ENCODE measurements at places on chromosomes 5 and 9.
A peak's percentile ranks its signal among the peaks of the same experiment; 100 is the strongest.

DNA sequence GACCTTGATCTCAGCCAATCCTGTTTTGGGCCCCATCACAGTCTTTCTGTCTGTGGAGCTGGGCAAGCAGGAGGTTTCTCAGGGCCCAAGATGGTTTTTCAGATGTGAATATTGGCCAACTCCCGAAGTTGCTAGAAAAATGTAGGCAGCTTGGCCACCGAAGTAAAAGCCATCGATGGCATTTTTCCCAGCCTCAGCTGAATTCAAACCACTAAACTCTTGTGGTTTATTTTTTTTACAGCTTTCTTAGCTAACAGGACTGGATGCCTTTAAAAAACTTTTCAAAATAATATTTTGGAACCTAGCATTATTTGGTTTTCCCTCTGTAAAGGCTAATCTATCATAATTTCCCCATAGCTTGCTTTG is 102.5 kb upstream of the ERCC6L2 start:
- no peak for DNase-seq

DNA sequence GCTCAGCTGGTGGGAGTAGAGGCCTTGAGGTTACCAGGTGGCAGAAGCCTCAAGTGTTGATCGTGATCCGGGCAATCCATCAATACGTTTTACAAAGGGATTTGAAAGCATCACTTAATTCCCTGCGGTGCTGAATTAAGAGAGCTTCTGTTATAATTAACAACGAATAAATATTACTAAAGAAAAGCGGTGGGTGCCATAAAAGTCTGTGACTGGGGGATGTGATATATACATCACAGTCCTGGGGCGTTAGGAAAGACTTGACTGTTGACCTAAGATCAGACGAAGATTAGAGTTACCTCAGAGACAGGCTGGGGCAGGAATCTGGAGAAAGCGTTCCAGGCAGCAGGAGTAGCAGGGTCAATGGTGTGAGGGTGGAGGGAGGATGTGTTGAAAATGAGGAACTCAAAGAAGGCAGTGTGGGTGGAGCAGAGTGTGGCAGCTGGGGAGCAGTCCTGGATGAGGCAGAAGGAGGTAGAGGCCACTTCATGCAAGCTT is 6.7 kb upstream of the C5orf63 start:
- no peak for DNase-seq

- no peak for DNase-seq
Observed at GRCh38 chr5:148641735-148642134, 12.6 kb downstream of the HTR4 start.

GRCh38 chr5:125049721-125050702 is 303.6 kb upstream of the ZNF608 start:
- no peak for DNase-seq

DNA sequence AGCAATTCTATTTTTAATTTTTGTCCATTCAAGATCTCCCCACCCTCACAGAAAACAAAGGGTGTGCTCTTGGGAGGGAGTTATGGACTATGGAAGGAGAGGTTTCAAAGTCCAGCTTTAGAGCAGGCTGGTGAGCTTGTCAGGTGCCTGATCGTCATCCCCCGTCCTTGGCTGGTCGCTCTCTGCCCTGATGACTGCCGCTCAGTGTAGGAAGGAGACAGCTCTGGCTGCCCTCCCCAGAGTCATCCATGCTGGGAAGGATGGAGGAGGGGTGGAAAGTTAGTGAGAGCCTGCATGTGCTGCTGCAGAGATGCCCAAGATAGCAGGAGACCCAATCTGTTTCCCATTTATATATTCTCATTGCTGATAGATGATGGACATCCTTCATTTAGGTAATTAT is 96.6 kb downstream of the NLN start:
- no peak for DNase-seq

DNA sequence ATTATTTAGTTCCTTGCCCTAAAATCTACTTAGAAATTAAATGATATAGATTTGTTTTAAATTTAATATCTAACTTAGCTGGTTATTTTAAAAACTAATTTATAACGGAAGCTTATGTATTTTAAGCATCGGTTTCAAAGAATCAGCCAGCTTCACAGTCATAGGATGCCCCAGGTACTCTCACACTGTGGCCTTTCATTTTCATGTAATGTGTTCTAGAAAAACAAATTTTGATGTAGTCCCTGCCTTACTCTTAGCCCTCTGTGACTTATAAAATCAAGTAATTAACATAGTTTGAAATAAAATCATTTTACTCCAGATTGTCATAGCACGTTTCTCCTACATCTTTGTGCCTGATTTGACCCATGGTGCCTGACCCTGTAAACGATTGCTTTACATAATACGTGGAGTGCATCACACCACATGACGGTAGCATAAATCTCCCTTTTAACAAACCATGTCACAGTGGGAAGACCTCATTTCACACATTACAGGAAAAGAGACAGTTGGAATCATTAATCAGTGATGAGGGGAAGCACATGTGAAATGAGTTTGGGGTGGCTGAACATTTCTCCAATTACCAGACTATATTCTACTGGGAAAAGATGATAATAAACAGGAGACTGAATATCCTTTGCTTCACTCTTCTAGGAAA is 731.5 kb upstream of the CDH9 start:
- no peak for DNase-seq

DNA sequence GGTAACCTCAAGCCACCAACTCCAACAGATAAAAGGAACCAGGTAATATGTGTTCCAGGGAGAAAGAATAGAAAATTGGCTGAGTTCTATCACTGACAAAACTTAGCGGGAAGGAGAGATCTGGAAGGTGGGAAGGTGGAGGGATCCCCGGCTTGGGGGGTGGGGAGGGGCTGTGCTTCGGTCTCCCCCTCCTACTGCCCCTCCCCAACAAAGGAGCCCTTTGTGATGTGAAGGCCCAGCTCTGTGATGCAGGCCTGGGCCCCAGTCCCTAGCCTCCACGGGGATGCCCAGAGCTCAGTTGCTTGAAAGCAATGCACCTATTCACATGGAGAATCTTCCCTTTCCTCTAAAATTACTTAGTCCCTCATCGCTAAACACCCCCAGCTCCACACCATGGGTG is 4.4 kb upstream of the ZNF484 start:
- no peak for DNase-seq

GRCh38 chr5:125142458-125142857 is 396.0 kb upstream of the ZNF608 start:
- DNase-seq, result no peak

DNA sequence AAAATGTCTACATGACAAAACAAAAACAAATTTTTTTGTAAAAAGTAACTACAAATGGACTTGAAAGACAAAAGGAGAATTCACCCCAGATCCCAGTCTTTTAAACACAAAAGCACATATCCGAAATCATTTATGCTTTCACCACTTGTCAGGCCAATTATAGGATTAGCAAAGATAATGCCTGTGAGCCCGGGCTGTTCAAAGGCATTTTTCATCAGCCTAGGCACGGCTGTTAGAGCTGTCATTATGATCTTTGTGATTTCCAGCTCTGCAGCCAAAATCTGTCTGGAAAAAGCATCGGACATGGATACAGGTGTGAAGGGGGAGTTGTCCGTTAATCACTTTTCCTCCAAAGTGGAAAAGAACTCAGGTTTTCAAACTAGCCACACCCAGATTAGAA is 23.6 kb upstream of the RAB14 start:
- DNase-seq, result no peak

GRCh38 chr5:80654054-80654390 is 430 bp upstream of the MSH3 start:
- DNase-seq, result peak; percentile 57

DNA sequence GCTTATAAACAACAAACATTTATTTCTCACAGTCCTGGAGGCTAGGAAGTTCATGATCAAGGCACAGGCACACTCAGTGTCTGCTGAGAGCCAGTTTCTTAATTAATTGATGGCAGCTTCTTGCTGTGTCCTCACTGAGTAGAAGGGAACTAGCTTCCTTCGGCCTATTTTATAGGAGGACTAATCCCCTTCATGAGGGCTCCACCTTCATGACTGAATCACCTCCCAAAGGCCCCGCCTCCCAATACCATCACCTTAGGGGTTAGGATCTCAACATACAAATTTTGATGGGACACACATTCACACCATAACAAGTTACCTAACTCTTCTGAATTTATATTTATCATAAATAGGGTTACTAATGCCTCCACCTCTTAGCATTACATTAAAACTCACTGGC is 129.8 kb downstream of the GNAQ start:
- DNase-seq, result no peak

DNA sequence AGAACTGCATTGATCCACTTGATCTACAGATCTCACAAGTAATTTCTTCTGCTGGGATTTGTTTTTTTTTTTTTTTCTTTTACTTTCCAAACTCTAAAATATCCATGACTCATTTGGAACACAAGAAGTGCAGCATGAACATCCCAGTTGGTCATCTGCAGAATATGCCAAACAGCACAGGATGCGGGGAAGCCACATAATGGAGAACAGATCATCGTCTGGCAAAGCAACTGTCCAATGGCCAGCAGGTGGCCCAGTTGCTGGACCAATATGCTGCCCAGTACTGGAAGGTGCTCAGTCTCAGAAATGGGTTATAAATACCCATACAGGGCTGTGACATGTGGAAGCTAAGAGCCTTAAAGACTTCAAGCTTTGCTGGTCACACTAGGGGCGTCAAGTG is 221.3 kb upstream of the TAS2R1 start:
- no peak for DNase-seq

- DNase-seq, result no peak
Observed at GRCh38 chr5:53355931-53356330, 124.5 kb upstream of the FST start.

- DNase-seq, result no peak
Observed at GRCh38 chr5:33312571-33313549, 127.9 kb upstream of the TARS1 start.

GRCh38 chr9:81898851-81899250 is 29.4 kb upstream of the SPATA31D4 start:
- DNase-seq, result no peak

DNA sequence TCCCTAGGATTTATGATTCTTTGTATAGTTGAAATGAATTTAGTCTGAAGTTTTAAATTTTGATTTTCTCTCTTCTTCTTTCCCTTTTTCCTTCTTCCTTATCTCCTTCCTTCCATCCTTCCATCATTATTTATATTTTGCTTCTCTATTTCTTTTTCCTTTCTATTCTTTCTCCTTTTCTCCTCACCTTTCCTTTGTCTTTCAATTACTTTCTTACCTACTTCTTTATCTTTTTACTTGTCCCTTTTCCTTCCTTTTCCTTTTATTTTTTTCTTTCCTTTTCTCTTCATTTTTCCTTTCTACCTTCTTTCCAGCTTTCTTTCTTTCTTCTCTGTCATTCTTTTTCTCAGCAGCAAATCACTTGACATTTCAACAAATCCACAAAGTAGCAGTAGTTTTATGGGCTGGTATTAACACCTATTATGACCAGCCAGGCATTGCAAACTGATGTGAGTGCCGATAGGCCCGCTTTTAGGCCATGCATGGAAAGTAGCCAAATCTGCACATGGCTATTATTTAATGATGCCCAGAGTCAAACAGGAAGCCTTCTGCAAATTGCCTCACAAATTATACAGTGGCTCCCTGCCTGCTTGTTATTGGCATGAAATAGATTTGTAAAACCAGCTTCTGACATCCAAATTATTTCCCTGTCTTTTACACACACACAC is 37.1 kb upstream of the NR3C1 start:
- no peak for DNase-seq

- no peak for DNase-seq
Observed at GRCh38 chr5:154712518-154713437, 42.4 kb upstream of the LARP1 start.

GRCh38 chr5:142100307-142100706 is 8.3 kb upstream of the NDFIP1 start:
- no peak for DNase-seq

DNA sequence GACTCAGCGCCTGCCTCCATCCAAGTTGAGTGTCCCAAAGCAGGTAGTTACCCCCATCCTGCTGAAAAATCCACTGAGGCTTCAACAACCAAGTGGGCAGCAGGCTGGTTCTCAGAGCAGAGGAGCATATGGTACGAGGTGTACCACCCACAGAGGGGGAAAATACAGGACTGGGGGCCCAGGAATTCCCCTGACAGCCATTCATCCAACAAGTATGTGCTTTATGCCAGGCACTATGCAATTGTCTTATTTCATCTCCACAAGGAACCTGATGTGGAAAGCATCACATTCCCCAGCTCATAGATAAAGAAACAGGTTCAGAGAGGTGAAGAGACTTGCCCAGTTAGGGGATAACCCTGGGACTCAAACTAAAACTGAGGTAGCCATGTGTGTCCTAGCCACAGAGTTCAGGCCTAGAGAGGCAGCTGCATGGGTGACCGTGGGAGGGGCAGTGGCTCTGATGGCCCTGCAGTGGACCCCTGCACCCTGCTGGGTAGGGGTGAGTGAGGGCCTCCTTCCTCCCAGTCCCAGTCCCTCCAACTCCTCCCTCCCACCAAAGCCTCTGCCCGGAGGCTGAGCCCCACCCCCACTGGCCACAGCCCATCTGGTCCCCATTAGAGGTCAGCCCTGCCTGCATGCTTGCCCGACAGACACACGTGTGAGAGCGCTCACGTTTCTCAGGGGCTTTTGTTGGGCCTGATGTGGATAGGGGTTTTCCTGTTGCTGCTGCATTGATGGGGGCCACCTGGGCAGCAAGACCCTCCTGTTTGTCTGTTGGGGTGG is 11.5 kb downstream of the PDLIM4 start:
- DNase-seq, result no peak

- no peak for DNase-seq
Observed at GRCh38 chr5:157558041-157558595, 17.5 kb downstream of the ADAM19 start.

DNA sequence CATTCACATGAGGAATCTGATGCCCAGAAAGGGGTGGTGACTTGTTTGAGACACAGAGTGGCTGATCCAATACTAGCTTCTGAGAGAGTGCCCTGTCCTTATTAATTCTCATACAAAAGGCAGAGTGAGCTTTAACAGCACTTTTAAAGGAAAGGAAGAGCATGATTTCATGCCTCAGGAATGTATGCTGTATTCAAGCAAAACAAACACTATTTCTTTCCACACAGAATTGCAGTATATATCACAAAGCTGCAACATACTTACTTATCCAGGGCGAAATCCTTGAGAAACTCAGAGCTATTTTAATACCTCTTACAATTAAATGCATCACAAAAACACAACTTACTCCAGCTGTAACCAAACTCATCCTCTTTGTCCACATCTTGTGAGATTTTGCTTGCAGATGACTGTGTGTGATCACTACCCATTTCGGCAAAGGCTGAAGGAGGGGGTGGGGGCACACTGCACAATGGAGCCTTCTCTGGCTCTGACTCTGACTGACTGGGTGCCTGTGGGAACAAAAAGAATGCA is 139.8 kb downstream of the MPDZ start:
- DNase-seq, result no peak

DNA sequence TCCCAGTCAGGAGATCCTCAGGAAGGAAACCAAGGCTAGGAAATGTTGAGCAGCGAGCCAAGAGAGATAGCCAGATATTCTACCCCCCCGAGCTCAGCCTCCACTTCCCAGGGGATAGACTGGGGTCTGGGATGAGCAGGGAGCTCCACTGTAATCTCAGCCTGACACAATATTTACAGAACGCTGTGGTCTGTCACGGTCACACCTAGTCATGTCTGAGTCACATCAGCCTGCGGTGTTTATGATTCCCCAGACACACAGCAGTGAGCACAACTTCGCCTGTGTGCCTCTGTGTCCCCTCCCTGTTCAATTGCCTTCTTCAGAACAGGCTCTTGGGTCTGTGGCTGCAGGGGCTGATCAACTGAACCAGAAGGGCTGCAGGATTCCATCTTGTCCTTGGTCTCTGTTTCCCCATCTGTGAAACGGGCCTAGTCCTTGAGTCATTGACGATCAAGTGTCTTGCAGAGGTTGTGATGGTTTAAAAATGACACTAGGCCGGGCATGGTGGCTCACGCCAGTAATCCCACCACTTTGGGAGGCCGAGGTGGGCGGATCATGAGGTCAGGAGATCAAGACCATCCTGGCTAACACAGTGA is 8.6 kb upstream of the PRRX2 start:
- DNase-seq, result no peak

Measured in RPMI8226 (cell line).